ENCODE measurements at places on chromosomes 16 and 17.

DNA sequence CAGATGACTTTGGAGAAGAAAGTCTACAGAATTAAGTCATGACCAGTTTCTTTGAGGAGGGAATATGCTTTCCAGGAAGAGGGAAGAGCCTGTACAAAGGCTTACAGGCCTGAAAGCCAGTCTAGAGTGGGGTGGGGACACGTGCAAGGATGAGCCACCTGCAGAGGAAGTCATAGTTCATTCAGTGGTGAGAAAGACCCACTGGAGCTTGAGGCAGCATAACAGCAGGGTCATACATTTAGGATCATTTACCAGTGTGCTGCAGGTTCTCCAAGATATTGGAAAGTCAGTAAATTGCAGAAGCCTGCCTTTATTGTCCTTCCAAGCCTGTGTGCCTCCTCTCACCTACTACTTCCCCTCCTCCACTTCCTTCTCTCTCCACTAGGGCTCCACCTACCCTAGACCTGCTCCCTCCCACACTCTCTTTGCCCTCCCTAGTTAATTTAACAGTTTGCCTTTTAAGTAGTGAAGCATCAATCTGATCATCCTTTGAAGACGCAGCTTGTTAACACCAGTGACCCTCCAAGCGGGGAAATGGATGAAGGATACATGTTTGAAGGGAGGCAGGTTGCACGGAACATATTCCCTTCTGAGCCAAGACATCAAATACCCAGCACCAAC is 40.2 kb downstream of the CDRT15 start:
- DNase-seq: no peak

DNA sequence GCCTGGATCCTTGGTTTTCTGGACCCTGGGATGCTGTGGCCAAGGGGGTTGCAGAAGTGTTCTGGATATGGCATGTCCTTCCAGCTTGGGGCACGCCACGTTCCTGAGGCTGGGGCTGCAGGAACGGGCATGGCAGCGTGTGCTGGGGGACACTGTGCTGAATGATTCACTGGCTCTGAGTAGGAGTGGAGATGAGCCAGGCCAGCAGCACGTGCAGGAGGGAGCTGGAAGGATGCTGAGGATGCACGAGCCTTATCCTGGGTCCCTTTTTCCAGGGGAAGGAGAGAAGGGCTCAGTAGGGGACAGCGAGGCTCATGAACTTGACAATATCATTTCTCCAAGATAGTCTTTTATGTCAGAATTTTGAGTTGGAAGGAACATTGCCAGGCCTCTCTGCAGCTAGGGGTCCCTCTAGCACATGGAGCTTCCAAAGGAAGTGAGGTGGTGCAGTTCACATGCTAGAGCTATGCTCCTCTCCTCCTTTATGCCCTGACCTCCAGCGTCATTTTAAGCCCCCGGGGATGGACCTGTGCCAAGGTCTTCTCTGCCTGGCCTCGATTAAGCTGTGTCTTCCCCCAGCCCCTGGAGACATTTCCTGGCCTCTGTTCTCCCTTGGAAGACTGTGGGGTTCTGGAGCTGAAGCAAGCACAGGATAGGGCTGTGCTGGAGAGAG is 125.9 kb downstream of the OR1D5 start:
- DNase-seq: peak; percentile 36

- no peak for DNase-seq
Observed at GRCh38 chr16:8430401-8430800, 159.9 kb downstream of the TMEM114 start.

DNA sequence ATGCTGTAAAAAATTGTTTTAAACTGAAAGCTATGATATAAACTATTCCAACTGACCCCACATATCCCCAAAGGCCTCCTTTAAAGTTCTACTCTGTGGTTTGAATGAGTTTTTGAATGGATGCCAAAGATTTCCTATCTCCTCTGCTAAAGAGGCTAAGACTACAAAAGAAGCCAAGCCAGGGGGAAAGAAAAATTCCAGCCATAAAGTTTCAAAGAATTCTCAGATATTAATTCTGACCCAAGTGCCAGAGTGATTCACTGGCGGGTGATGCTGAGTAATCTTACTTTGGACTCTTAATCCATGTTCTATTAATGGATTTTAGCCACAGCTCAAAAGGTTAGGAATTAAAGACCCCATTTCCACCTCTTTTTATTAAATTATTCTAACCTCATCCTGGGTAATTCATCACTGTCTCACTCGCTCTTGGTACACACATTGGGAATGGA is 60.7 kb downstream of the HS3ST3A1 start:
- DNase-seq: peak; percentile 96

DNA sequence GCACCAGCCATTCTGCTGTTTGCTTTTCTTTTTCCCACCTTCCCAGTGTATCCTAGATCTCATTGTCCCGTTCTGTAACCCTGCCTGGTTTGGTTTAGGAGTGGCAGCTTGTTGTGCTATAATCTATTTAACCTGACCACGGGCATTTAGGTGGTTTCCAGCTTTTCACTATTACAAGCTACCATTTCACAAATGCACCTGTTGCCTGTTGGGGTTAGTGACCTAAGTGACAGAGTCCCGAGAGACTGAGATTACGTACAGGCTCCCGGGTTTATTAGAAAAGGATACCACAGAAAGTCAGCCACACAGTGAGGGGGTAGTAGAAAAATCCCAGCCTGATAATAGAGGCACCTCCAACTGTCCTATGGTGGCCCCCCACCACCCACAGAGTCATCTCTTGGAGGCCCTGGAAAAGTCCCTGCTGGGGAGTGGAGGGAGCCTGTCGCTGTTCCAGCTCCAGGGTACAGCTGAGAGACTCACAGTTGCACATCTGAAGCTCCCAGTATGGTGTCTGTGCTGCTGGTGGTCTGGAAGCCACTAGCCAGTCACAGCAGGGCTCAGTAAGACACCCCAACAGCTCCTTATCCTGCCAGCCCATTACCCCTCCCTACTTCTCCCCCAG is 21.2 kb downstream of the CLEC16A start:
- DNase-seq: no peak

DNA sequence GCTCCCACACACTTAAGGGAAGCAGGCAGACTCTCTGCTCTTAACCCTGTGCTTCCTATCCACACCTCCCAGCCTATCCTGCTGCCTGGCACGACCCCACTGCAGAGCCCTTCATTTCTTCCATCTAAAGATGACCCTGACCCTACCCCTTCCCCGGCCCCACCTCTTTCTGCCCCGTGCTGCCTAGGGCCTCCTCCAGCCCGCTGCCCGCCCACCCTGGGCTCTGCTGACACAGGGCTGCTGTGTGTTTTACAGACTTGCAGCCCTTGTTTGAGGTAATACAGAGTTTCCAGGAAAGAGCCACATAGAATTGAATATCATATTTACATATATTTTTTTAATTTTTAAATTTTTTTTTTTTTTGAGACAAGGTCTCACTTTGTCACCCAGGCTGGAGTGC is 42.0 kb downstream of the MEOX1 start:
- DNase-seq: no peak

DNA sequence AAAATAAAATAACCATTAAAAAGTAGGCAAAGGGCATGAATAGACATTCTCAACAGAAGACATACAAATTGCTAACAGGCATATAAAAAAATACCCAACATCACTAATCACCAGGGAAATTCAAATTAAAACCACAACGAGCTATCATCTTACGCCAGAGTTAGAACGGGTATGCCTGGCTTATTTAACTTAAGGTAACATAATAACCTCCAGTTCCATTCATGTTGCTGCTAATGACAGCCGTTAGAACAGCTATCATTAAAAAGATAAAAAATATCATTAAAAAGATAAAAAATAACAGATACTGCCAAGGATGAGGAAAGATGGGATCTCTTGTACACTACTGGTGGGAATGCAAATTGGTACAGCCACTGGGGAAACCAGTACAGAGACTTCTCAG is 89.3 kb downstream of the GAS7 start:
- DNase-seq: no peak

GRCh38 chr16:16075488-16076422 is 126.3 kb downstream of the ABCC1 start:
- peak; percentile 41 for DNase-seq

- peak; percentile 77 for DNase-seq
Observed at GRCh38 chr17:66602659-66603384, 232.1 kb upstream of the CACNG5 start.

GRCh38 chr17:19978209-19978802 is 678 bp upstream of the AKAP10 start:
- DNase-seq: no peak

- peak; percentile 66 for DNase-seq
Observed at GRCh38 chr17:43998552-43998951, 5.9 kb upstream of the NAGS start.

GRCh38 chr17:36889770-36890349 is 47.4 kb upstream of the LHX1 start:
- no peak for DNase-seq

DNA sequence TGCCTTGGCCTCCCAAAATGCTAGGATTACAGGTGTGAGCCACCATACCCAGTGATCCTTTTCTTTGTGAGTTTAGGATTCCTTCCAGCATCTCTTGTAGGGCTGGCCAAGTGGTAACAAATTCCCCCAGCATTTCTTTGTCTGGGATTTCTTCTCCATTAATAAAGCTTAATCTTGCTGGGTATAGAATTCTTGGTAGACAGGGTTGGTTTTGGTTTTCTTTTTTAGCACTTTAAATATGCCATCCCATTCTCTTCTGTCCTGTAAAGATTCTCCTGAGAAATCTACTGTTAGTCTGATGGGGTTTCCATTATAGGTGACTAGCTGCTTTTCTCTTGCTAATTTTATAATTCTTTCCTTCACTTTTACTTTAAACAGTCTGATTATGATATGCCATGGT is 173.0 kb upstream of the TOM1L1 start:
- no peak for DNase-seq

- DNase-seq: no peak
Observed at GRCh38 chr17:79752175-79752574, 21.4 kb downstream of the ENPP7 start.

GRCh38 chr17:4559966-4560365 is 411 bp downstream of the GGT6 start:
- no peak for DNase-seq

- DNase-seq: peak; percentile 42
Observed at GRCh38 chr16:11586856-11587642, at the start of gene LITAF. LITAF (minus strand) TSS chr16:11586919; CDS start chr16:11556730, 30,189 bp downstream.

DNA sequence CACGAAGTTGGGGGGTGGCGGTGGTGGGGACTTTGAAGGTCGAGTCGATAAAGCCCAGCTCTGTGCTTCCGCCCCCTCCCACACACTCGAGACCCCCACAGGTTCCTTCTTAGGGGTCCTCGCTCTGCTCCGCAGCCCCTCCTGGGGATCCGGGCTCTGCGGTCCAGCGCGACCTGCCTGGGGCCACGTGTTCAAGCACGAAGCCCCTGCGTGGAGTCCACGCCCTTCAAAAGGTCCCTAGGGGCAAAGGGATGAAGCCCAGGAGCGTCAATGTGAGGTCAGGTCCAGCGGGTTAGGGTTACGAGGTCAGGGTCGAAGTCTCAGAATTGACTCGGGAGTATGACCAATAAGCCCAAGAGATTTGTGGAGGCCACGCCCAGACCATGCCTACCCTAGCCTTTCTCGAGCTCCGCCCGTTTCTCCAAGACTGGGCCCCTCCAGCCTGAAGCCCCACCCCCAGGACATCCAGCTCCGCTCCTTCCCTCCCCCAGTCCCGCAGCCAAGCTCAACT is 786 bp upstream of the CACNA1G start:
- peak; percentile 5 for DNase-seq

DNA sequence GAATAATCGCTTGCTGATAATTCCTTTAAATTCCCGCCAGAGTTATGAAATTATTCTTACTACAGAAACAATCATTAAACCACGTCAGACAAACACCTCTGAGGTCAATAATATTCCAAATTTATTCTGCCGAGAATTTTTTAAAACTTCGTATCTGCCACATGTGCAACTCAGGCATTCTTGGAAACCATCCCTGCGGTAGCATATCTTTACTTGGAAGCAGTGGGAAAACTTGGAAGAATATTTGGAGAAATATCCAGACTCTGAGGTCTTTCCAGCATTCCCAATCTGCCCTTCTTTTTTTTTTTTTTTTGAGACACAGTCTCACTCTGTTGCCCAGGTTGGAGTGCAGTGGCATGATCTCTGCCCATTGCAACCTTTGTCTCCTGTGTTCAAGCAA is 2.0 kb upstream of the CCL11 start:
- DNase-seq: no peak

GRCh38 chr16:31471241-31471874 is 594 bp upstream of the TGFB1I1 start:
- peak; percentile 17 for DNase-seq

DNA sequence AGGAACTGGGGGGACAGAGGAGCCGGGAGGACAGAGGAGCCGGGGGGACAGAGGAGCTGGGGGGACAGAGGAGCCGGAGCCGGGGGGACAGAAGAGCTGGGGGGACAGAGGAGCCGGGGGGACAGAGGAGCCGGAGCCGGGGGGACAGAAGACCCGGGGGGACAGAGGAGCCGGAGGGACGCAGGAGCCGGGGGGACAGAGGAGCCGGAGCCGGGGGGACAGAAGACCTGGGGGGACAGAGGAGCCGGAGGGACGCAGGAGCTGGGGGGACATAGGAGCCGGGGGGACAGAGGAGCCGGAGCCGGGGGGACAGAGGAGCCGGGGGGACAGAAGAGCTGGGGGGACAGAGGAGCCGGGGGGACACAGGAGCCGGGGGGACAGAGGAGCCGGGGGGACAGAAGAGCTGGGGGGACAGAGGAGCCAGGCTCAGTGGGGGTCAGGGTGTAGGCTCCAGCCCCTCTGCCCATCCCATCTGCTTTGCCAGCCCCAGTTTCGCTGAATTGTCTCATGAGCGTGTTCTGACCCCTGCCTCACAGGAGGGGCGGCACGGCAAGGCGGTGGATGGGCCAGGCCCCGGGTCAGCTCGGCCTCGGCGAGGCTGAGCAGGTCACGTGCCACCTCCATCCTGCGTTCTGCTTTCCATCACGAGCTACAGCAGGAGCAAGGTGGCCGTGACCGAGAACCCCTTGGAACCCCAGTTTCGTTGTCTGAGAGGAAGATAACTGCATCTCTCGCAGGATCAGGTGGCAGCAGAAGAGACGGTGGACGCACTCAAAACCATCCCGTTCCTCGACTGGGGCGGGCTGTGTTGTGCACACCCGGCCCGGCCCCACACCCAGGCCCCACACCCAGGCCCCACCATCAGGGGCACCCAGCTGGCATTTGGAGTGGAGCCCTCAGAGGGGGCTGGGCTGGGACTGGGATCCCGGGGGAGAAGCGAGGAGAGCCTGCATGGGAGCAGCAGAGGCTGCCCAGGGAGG is 26.1 kb upstream of the CBFA2T3 start:
- DNase-seq: no peak

DNA sequence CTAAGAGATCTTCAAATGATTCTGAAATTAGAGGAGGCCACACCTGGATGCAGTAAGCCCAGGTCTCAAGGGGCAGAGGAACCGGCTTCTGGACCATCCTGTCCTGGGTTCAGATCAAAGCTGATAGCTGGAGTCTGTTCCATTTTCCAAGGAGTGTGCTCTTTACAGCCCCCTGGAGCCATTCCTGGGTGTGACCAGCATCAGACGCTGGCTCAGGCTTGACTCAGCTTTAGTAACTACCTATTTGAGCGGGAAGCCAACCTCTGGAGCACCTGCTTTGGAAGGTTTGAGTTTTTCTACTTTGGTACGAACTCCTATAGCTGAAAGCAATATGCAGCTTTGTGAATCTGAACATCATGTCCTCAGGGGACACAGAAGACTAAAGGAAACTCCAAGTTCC is 12.9 kb upstream of the BBS2 start:
- no peak for DNase-seq

GRCh38 chr17:50352693-50353599 is 7.0 kb downstream of the XYLT2 start:
- no peak for DNase-seq

GRCh38 chr17:76397687-76398522 is 13.5 kb downstream of the SPHK1 start:
- DNase-seq: peak; percentile 85

GRCh38 chr17:65017207-65017774 is 39.2 kb downstream of the GNA13 start:
- DNase-seq: no peak

All from IMR-90 (cell line).